ENCODE measurements at places on chromosomes 7 and 10.

GRCh38 chr10:50674469-50675254 lies 50.9 kb upstream of the SGMS1 start:
- no peak for DNase-seq

DNA sequence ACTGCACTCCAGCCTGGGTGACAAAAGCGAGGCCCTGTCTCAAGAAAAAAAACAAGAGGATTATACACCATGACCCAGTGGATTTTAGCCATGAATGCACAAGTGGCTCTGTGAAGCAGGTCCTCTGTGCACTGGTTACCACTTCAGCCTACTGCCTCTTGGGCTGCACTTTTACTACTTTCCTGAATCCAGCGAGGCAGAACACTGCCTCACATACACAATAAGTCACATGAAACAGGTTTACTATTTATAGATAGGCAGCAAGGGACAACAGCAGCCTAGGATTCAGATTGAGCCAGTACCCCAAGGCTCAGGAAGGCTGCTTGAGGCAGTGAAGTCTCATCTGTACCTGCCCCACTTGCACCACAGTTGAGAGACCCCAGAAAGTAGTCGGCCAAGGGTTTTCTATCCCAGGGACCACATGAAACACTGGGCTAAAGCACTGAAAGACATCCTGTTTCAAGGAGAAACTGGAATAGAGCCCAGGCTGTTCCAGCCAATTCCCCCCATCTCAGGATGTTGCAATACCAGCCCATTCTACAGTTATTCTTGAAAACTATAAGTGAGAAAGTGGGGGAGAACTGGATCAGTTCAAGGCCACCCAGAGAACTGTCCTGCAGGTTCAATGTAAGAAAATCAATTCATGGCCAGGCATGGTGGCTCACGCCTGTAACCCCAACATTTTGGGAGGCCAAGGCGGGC lies 10.3 kb upstream of the OGDH start:
- DNase-seq, result no peak

DNA sequence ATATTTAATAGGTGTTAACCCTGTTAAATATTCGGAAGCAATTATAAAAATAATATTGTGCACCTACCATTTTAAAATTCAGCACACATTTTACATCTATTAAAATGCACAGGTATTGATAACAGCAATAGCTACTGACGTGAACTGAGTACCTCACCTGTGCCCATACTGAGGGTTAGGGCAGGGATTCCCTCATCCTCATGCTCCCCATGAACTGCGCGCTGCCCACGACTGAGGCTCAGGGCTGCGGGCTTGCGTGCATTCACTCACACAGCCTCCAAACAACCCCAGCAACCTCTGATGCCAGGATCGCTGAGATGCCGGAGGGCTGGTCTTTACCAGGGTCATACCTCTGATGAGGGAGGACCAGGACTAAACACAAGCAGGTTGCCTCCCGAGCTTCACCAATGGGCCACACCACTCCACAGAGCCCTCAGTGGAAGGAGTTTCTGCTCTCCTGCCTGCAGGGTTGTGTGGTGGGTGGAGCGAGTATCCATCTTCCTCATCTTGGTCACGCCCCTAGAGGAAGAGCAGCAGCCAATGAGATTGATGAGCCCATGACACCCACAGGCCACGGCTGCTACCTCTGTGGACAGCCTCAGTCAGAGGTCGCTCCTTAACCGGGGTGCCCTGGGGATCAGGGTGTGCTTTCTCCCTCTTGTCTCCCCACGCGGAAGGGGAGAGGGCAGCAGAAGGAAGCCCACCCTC lies 478.3 kb downstream of the TNS3 start:
- DNase-seq, result no peak

- no peak for DNase-seq
These were observed 49.6 kb upstream of the WNT8B start for GRCh38 chr10:100413173-100413572.

GRCh38 chr7:44287488-44288380 lies 37.7 kb downstream of the CAMK2B start:
- DNase-seq, result no peak

GRCh38 chr7:74008687-74009086 lies 19.3 kb upstream of the ELN start:
- no peak for DNase-seq

GRCh38 chr7:39249635-39250152 lies 272.0 kb downstream of the POU6F2 start:
- DNase-seq, result no peak

DNA sequence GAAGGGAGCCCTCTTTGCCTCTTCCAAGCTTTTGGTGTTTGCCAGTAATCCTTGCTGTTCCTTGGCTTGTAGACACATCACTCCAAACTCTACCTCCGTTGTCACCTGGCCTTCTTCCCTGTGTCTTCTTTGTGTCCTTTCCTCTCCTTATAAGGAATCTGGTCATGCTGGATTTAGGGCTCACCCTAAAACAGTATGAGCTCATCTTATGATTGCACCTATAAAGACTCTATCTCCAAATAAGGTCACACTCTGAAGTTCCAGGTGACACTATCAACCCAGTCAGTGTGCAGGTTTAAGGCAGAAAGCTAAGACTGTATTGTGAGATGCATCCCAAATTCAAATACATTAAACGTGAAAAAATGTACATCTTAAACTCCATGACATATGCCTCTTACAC lies 49.0 kb upstream of the ZRANB1 start:
- DNase-seq, result no peak

- no peak for DNase-seq
These were observed 70.4 kb downstream of the CUBN start for GRCh38 chr10:17059197-17059688.

- no peak for DNase-seq
These were observed 174.6 kb downstream of the WDR11 start for GRCh38 chr10:121025731-121026130.

GRCh38 chr7:70512761-70513160 lies 619.2 kb upstream of the GALNT17 start:
- no peak for DNase-seq

DNA sequence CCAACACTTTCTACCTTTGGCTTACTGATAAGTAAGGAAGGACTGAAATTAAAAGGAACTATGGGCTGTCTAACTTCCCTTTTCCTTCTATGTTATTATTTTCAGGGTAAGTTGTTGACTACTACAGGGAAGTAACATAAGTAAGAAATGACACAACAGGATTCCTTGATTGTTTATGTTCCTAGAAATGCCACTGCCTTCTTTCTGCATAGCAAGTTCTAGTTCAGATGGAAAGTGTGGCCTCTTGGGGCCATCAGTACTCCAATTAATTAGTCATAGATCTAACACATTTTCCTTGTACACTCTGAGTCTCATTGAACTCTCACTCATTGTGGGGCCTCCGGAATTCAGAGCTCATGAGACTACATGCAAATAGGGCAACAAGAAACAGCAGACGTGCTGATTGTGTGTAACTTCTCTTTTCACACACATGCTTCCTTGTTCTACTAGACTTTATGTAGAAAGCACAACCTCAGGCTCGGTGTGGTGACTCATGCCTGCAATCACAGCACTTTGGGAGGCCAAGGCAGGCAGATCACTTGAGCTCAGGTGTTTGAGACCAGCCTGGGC lies 35.3 kb upstream of the HIBADH start:
- DNase-seq, result no peak

- DNase-seq, result peak; percentile 57
These were observed 9.0 kb downstream of the SPOCK2 start for GRCh38 chr10:72079356-72079755.

- no peak for DNase-seq
These were observed 14.6 kb downstream of the VOPP1 start for GRCh38 chr7:55557666-55558188.

GRCh38 chr10:525565-526315 lies 163.7 kb downstream of the DIP2C start:
- no peak for DNase-seq

DNA sequence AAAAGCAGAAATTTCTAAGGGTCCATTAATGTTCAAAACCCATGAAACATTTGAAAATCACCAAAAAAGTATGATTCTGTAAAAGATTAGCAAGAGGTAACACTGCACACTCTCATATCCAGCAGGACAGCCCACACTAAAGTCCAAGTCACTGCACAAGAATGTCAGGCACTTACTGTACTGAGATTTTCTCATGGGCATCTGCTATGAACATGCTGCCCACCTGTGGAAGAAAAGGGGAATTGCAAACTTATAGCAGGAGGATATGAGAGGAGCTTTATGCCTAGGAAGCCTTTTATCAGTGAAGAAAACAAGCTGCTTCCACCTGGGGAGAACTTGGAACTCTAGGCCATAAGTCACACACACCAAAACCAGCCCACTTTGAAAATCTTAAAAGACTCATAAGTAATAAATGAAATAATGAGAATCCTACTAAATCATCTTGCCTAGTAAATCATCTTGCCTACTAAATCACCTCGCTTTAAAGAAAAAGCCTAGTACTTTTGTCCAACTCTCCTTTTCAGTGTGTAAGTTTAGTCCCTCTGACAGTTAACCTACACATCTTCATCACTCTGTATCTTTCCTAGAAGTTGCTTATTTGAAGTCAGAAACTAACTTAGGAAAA lies 46.1 kb downstream of the ARMH3 start:
- DNase-seq, result peak; percentile 76

- DNase-seq, result no peak
These were observed 134.3 kb downstream of the C10orf90 start for GRCh38 chr10:126536148-126536547.

- no peak for DNase-seq
These were observed 18.3 kb downstream of the LEP start for GRCh38 chr7:128259131-128260061.

DNA sequence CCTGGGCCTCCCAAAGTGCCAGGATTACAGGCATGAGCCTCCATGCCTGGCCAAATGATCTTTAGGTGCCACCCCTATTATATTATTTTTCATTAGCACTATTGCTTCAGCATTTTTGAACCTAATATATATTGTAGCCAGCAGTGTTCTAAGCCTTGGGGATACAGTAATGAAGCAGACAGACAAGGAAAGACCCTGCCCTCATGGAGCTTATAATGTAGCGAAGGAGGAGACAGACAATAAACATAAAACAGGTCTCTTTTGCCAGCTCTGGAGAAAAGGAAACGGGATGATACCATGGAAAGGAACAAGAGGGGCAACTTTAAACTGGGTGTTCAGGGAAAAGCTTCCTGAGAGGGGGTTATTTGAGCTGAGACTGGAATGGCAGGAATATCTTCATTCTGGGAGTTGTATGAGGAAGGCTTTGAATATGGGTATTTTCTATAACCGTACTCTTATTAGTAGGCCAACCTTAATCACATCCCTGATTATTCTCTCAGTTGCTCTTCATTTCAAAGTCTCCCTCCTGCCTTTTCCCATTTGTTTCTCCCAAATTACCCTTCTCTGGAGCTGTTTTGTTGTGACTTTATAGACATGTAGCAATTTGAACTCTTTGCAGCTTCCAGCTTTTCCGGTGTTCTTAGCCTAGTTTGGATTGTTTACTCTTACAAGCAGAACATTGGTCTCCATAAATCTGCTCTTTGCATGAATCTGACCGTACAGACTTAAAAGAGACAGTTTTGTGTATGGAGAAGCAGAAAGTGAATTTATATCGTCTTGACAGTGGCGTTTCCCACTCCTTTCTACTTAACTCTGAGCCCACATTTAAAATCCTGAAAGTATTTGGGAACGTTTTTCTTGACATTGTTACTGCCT lies 19.0 kb downstream of the PRKAR2B start:
- no peak for DNase-seq

GRCh38 chr10:96833220-96834001 lies 1.3 kb downstream of the LCOR start:
- DNase-seq, result peak; percentile 53

GRCh38 chr7:4792537-4793126 lies 17.2 kb downstream of the AP5Z1 start:
- DNase-seq, result no peak

DNA sequence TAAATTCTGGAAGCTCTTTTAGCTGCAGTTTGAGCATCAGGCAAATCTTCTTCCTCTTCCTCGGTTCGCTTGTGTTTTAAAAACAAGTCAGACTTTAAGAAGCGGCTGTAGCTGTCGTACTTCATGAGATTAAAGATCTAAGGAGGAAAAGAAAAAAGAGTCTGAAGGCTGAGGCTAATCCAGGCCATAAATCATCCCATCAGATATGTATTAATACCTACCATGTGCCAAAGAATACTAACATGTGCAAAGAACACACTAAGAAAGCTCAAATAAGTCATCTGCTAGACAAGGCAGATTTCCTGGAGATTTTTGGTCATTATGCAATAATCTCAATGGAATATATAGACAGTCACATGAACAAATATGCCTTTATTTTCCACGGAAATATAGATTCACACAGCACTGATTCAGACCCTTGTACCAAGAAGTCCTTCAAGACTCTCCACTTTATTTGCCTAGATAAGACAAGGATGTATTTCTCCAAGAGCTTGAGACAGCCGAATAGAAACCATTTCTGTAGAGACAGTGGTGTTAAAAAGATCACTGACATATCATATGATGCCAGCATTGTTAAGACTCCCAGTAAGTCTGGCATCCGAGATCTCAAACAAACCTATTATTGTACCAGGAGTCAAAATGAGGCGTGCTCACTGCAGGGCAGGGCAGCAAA lies 42.3 kb downstream of the RGS10 start:
- DNase-seq, result no peak

DNA sequence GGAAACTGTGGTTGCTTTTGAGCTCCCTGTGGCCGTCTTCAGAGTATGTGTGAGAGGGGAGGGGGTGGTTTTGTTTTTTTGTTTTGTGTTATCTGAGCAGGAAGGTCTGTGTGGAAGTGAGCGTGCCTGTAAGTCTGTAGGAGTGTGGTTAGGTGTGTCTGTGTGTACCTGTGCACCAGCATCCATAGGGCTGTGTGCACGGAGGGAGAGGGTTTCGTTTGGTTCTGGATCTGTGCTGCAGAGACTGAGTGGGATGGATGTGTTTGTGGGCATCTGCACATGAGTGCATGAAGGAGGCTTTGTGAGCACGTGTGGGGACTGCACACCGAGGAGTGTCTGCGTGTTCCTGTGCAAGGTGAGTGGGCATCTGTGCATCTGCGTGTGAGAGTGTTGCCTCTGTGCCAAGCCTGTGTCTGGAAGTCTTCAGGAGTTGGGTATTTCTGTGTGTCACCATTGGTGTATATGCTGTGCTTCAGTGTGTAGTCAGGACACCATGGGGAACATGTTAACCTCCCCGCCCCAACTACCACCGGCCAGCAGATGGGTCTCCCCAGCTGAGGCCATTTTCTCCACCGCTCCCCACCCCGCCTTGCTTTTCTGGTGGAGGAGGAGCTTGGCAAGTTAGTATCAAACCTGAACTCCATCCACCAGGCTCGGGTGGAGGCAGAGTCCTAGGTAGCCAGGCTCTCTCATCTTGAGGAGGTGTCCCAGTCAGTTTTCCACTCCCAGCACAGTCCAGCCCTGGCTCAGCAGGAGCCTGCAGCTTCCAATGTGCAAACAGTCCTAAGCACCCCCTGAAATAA lies 7.1 kb upstream of the TLX1 start:
- no peak for DNase-seq

GRCh38 chr7:1494447-1494846 lies 9.7 kb downstream of the INTS1 start:
- DNase-seq, result no peak

DNA sequence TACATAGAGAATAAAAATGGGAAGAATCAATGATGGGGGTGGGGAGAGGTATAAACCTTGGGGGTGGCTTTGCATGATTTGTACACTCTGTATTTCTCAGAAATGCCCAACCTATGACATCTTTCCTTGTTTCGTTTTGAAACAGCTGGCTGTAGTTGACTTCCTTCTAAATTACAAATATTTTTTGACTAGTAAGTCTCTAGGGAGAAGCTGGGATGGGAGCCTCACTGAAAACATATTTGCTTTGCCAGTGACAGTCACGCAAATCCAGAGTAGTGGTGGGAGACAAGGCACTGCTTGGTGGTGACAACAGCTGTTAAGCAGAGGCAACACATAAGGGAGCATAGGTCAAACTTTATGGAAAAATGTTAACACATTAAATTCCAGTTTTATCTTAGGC lies 440.5 kb downstream of the SEMA3D start:
- no peak for DNase-seq

- no peak for DNase-seq
These were observed 732.6 kb downstream of the CCSER2 start for GRCh38 chr10:85060944-85061343.
